ENCODE measurements at places on chromosomes 13 and 19.

GRCh38 chr13:47484548-47484947 is 516.5 kb downstream of the SUCLA2 start:
- DNase-seq, result no peak

DNA sequence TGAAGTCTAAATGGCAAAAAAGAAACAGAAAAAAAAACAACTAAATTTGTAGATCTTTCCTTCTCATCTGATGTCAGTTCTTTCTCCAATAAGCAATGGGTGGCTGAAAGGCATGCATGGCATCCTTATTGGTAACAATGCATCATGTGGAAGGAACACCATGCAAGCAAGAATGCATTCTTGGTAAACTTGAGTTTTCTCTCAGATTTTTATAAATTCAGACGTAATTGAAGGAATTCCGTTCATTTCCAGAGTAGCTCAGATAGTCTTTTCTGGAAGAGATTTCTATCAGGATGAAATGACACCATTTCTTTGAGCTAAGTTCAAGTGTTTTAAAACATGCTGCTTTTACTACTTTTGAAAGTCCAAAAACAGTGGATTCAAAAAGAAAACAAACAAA is 373.0 kb downstream of the COG6 start:
- DNase-seq, result no peak

GRCh38 chr13:63567031-63567430 is 2151.4 kb upstream of the PCDH20 start:
- no peak for DNase-seq

- DNase-seq, result no peak
These were observed 300.5 kb downstream of the SPRY2 start for GRCh38 chr13:80040196-80040980.

DNA sequence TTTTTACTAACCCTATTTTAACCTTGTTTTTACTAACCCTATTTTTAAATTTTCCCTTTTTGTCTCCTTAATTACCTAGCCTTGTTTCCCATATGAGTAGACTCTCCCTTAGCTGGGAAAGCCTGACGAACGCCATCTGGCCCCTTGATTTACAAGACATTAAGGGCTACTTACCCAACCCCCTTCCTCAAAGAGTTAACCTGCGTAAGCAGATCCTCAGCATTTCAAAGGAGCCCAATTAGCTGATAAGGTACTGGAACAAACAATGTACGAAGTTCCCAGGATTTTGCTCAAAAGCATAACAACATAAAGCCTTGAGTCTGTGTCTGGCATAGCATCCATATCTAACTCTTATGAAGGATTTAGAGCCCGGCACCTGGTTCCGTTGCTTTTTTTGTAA is 4.7 kb upstream of the MVB12A start:
- DNase-seq, result no peak

DNA sequence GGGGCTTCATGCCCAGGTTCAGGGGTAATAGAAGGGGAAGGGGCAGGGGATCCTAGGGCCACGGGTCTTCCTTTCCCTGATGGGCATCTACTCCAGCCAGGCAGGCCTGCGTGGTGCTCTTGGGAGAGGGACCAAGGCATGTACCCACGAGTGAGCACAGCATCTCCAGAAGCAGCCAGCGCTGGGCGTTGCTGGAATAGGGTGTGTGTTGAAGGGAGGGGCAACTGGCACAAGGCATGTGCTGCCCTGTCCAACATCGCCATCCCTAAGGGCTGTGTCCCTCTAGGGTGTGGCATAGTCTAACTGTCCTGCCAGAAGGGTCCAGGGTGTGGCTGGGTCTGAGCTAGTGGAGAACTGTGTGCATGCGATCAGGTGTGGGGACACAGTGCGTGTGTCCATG is 2.9 kb downstream of the NOTCH3 start:
- DNase-seq, result no peak

DNA sequence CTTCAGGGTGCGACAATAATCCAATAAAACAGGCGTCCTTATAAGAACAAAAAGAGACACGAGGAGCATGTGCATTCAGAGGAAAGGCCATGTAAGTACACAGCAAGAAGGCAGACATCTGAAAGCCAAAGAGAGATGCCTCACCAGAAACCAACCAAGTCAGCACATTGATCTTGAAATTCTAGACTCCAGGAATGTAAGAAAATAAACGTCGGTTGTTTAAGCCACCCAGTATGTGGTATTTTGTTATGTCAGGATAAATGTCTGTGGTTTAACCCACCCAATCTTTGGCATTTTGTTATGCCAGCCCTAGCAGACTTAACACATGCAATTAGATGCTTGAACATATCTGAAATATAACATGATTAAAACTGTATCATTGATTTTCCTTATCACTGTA is 452.0 kb downstream of the SLITRK6 start:
- no peak for DNase-seq

- no peak for DNase-seq
These were observed 58.1 kb downstream of the EDNRB start for GRCh38 chr13:77860507-77860981.

GRCh38 chr19:50969413-50969760 is at the start of gene KLK6:
TSS of gene KLK6 (minus strand) at chr19:50969591. CDS start at chr19:50968104, 1,487 bp downstream.
- DNase-seq, result no peak

GRCh38 chr13:35472323-35472881 is 4.1 kb downstream of the MAB21L1 start:
- DNase-seq, result no peak

- no peak for DNase-seq
These were observed 153.1 kb downstream of the FGF9 start for GRCh38 chr13:21823949-21824348.

DNA sequence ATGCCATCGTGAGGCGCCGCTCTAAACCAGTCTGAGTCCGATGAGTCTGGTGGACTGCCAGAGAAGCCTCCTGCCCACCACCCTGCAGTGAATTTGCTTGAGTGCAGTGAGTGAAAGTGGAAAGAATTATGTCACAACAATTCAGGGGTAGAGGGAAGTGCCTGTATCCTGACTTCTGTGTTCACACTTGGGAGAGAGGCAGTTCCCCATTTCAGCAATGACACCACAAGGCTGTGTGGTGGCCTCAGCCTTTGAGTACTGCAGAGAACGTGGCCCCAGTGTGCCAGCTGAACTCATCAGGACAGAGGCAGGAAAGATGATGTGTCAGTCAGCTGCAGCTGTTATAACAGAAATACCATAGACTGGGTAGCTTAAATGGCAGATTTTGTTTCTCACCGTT is 155.6 kb downstream of the COG6 start:
- DNase-seq, result no peak

DNA sequence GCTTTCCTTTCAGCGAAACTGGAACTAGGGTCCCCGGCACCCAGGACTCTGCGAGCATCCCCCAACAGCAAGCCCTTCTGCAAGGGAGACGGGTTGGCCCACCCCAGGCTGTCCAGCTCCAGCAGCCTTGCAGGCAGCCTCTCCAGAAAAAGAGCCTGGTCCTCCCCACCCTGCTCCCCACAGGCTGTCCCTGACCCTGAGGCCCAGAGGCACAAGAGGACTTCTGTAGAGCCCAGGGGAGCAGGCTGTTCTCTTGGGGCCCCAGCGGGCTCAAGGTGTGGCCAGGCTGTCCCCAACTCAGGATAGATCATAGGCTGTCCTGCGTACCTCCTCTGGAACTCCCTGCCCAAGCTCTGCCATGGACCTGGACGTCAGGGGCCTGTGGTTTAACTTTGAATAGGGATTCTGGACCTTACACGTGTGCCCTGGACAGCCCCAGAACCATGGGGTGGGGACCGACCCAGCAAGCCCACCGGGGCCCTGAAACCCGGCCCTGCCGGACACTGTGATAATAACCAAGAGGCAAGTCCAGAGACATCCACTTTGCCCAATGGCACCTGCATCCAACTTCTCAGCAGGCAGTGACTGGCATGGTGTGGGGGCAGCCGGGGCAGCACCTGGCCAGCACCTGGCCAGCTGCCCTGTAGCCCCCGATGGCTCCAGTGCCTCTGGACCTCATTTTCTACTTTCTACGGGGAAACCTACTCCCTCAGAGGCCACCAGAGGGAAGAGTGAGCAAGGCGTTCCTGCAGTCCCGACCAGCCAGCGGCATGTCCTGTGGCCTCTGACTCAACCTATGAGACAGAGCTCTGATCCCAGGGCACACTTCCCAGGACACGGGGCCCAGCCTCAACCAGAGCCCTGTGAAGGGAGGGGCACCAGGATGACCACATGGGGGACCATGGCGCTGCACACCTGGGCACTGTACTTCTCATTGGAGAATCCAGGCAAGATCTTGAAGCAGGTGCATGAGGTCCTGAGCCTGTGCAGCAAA is 50.9 kb upstream of the TPM4 start:
- DNase-seq, result no peak

DNA sequence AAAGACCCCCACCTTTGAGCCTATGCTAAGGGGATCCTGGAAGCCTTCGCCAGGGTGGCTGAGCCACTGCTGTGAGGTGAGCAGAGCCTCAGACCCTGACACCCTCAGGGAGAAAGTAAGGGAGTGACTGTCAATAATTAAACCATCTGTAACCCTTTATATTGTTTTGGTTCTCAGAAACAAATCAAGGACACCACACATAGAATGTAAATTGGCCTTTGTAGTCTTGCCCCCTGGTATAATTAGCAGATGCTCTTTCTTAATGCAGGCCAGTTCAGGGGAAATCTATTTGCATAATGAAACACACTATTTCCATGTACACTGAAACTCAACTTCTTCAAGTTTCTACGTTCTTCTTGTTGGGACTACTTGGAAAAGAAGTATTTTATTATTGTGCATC is 127.7 kb upstream of the EDNRB start:
- DNase-seq, result no peak

DNA sequence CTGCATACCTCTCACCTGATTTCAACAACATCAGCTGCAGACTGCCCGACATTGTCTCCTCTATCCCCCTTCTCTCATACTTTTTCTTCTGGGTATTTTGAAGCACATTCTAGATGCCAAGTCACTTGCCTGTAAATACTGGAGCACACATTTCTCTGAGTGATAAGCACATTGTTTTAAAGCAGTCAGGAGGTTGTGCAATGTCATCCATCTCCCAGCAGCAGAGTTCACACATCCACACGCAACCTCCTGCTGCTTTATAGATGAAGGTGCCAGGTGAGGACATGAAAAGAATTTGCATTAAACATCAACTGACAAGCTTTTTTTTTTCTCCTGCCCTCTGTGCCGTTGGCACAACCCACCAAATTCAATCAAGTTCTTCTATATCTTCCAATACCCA is 5.5 kb downstream of the UPK1A start:
- no peak for DNase-seq

DNA sequence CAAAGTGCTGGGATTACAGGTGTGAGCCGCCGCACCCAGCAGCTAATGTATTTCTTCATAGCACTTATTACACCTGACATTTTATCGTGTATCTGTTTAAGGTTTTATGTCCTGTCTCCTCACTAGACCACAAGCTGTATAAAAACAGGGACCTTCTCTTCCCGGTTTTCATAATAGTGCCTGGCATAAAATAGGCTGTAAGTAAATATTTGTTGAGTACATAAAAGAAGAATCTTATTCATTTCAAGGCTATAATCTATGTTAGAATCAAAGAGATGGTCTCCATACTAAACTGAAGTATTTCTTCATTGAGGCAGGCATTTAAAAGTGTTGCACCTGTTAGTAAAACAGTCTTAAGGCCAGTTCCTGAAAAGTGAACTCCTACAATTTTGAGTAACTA is 194.0 kb downstream of the SHISA2 start:
- DNase-seq, result no peak

GRCh38 chr13:85076343-85076742 is 722.9 kb downstream of the SLITRK6 start:
- no peak for DNase-seq

GRCh38 chr19:23777216-23777615 is 18.5 kb upstream of the ZNF681 start:
- no peak for DNase-seq

- DNase-seq, result peak; percentile 37
These were observed 13.8 kb downstream of the DNASE2 start for GRCh38 chr19:12867120-12868099.

- DNase-seq, result no peak
These were observed 19.0 kb downstream of the OLFM2 start for GRCh38 chr19:9917321-9917720.

DNA sequence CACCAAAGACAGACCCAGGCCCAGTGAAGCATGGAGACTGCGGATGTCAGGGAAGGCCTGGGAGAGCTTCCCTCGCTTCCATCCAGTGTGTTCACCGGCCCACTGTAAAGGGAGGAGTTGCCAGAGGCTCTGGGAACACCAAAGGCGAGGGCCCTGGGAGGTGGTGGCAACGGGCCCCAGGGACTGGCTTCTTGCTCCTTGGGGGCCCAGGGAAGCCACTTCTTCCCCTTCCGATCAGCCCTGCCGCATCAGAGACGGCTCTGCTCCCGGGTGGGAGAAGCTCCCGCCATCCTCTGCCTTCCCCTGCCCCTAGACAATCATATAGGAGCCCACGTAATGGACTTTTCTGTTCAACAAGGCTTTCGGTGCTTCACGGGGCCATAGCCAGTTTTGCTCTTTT is 83.4 kb upstream of the GPR183 start:
- DNase-seq, result no peak

- no peak for DNase-seq
These were observed 61.6 kb upstream of the SGCG start for GRCh38 chr13:23119131-23119530.

DNA sequence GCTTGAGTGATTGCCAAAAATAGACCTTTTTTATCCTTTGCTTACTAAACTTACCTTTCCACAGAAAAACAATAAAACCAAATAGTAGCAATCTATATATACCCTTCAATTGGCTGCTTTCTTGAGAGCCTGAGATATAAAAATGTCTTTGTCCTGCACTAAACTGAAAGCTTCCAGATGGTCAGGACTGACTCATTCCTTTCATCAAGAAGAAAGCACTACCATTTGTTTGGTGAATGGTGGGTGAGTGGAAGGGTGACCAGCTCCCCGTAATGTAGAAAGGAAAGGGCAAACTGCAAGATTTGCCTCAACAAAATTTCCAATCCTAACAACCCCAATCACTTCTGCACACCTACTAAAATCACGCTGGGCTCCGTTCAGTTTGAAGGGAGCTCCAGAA is 67.8 kb downstream of the SACS start:
- no peak for DNase-seq

DNA sequence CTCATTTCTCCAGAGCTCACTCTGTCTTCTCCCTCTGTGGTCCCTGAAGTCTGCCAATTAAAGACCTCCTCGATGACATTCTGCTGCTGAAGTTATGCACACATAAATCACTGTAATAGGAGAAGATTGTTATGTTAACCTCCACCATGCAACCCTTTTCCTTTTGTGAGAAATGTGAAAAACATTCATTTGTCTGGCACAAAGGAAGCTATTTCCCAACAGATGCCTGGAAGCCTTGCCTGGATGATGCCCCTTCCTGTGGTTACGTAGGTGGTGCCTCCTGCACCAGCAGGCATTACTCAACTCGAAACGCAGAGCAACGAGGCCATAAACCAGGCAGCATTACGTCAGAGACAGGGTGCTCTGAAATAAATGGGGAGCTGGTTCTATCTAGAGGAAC is 327.4 kb upstream of the ZNF507 start:
- no peak for DNase-seq

- DNase-seq, result no peak
These were observed 70.3 kb upstream of the MIR17HG start for GRCh38 chr13:91277013-91277676.

- peak; percentile 16 for DNase-seq
These were observed 10.4 kb downstream of the SETDB2 start for GRCh38 chr13:49454388-49455006.

GRCh38 chr13:73136776-73137175 is 78.0 kb downstream of the KLF5 start:
- no peak for DNase-seq

- no peak for DNase-seq
These were observed 28.7 kb downstream of the TMEM161A start for GRCh38 chr19:19109601-19110000.
